Activated CD8-positive, alpha-beta T cell treated with anti-CD3 and anti-CD28 coated beads, Interleukin-2, amount 10 ng/mL, durations not matched to agents 7 days and 5 days (primary cell): ENCODE measurements at places on chromosomes 2 and 18. TPM values are rescaled to one million over a fixed set of nuclear protein-coding genes. Genes with fewer than 3 reads are reported as not detected.

The TTR gene
- not detected for total RNA-seq

The DIPK1C gene
- total RNA-seq, result not detected

The NEU4 gene
- 0.31 TPM for total RNA-seq

The ZNF521 gene
- not detected for total RNA-seq

The LRP2 gene
- total RNA-seq, result 0.03 TPM

The NCOA1 gene
- total RNA-seq, result 14.5 TPM

The ZNF385B gene
- total RNA-seq, result not detected

GRCh38 chr2:156031121-156031520 is 301.4 kb downstream of the NR4A2 start:
- no peak for DNase-seq

GRCh38 chr2:199631129-199631528 is 173.4 kb upstream of the SATB2 start:
- no peak for DNase-seq

- no peak for DNase-seq
Measured at GRCh38 chr2:45469314-45470099, 141.6 kb downstream of the SRBD1 start.

GRCh38 chr2:223501641-223502040 is 100.5 kb downstream of the SCG2 start:
- DNase-seq, result no peak

GRCh38 chr2:99821572-99821971 is 320.8 kb downstream of the AFF3 start:
- no peak for DNase-seq

DNA sequence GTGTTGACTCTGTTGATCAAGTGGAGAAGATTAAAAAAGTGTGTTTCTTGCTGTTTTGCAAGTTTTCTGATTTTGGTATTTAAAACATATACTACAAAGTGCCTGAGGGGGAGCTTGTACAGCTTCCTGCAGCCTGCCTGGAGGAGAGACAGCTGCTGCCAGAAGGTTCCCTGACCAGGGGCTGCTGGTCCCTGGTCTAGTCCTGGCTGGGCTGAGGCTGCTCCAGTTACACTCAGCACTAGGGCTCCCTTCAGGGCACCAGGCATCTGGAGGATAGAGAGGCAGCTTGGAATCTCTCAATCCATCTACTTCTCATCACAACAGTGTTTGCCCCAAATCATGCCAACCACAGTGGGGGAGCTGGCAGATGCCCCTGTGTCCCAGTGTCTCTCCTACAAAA is 4.8 kb downstream of the MC2R start:
- DNase-seq, result no peak

- DNase-seq, result no peak
Measured at GRCh38 chr2:155273323-155273722, 574.8 kb downstream of the KCNJ3 start.

DNA sequence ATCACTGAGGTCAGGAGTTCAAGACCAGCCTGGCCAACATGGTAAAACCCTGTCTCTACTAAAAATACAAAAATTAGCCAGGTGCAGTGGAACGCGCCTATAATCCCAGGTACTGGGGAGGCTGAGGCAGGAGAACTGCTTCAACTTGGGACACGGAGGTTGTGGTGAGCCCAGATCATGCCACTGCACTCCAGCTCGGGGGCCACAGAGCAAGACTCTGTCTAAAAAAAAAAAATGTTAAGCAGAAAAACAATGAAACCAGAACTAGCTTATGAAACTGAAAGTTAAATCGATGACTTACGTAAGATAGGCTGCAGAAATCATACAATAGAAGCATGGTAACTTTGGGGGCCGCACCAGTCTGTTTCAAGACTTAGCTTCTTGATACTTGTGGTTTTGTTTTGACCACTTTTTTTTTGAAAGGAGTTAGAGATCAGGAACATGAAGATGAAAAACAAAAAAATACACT is 6.2 kb upstream of the GPR155 start:
- peak; percentile 88 for DNase-seq

GRCh38 chr2:181675254-181675653 is 5.1 kb downstream of the NEUROD1 start:
- no peak for DNase-seq

DNA sequence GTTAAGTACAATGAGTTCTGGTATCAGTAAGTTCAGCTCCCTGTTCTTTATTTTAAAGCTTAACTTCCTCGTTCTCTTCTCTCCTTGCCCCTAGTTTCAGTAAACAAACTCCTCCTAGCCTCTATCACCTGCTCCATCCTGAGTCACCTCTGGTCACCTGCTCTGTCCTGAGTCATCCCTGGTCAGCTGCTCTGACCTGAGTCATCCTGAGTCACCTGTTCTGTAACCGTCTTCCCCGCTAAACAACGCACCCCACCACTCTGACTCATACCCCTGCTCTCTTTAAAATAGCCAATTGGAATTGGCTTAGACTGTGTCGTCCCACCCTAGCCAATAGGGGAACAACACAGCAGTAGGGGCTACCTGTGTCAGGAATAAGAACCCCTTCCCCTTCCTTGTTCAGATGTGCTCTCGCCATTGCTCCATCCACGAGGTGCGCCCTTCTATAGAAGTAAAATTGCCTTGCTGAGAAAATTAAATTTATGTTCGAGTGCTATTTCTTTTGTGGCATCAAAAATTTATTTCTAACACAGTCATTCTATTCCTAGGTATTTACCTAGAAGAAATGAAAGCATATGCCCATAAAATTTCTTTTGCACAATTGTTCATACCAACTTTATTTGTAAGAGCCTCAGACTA is 24.9 kb upstream of the RMND5A start:
- no peak for DNase-seq

DNA sequence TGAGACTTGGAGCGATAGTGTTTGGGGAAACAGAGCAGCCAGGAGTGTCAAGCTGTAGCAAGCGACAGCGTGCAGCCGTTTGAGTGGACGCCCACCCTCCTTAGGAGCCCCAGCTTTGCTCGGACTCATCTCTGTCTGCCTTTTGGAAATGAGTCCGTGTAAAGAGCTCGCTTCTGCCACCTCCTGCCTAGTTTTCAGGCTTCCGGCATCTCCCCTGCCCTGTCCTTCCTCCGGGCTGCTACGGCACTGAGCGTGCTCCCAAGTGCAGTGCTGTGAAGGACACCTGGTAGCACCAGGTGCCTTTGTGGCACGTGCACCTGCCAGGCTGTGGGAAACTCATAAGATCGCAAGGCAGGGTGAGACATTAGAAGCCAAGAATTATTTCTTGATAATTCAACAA is 117.1 kb downstream of the RNF144A start:
- DNase-seq, result no peak

DNA sequence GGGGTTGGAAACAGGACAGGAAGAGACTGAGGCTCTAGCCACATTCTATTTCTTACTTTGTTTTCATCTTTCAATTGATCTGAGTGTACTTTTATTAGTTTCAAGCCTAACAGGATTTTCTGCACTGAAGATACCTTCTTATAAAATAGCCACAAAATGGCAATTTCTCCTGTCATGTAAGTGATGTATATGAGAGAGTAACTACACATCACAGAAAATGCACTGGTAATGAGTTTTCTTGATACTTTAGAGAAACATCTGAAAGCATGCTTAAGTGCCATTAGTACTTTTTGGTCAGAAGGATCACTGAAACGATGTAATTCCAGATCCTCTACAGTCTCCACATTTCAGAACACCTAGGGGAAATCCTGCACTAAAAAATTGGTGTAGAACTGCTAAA is 104.8 kb downstream of the CABYR start:
- DNase-seq, result no peak

DNA sequence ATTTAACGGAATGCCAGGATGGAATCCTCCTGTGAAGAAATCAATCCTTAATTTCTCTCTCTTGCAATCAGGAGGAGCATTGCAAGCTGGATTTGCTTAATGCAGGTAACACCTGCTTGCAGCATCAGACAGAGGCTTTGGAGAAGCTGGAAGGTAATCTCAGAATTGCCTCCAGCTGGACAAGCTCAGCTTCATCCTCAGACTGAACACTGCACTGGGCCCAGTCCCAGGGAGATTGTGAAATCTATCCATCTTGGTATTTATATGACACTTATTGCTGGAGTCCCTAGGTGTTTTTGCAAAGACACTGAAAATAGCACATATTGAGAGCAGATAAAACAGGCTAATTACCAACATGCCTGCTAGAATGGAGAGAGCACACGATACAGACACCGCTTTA is 179.4 kb upstream of the SESTD1 start:
- DNase-seq, result no peak

GRCh38 chr18:7464245-7464966 is 102.7 kb upstream of the PTPRM start:
- DNase-seq, result no peak

DNA sequence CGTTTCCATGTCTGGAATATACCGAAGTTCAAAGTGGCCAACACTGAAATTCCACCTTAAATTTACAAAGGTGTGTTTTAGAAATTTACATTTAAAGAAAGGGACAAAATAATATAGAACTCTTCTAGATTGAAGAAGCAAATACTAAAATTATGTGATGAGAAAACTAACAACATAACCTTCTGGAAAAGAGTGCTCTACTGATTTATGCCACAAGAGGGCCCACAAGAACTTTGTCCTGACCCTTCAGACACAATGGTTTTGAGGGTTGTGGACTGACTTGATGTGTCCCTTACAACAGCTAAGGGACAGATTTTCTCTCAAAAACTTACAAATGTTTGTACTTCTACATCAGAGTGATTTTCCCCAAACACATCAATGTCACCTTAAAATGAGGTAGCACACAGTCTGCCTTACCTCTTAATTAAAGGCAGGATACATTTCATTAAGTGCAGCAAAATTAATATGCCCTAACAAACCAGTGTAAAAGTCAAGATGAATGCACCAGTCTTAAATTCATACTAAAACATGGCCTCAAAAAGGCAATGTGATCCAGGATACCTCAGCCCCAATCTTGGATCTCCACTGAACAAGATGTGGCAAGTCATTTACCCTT is 36.2 kb downstream of the EIF2AK3 start:
- peak; percentile 65 for DNase-seq

- no peak for DNase-seq
Measured at GRCh38 chr2:120990451-120990871, 254.8 kb downstream of the GLI2 start.

DNA sequence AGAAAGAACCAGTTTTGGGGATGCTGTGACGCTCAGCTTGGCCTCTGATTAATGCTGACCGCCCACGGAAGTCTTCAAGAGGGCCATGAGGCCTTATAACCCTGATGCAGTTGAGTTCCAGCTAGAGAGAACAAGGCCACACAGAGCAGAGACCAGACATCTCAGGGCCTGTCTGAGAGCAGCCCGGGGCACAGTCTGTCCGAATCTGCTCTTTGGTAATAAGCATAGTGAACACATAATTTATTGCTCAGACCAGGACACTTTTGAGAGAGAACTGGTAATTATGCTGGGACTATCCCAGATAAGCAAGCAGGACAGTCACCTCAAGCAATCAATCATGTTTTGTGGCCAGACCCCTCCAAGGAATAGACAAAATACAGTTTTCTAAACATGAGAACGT is 68.5 kb downstream of the STPG4 start:
- no peak for DNase-seq

DNA sequence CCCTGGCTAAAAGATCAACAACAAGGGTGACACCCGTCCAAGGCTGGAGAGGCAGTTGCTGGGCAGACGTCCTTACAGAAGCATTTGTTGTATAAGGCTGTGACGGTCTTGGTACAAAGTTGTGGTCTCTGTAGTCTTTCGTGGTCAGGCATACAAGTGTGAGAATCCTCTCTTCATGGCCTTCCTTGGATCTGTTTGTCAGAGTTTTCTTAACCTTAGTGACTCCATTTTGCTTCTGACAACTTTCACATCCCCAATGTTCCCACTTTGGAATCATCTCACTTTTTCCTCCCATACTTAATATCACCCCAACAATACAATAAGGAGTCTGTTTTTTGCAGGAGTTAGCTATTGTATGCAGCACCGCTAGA is 72.7 kb upstream of the ZCCHC2 start:
- DNase-seq, result no peak

DNA sequence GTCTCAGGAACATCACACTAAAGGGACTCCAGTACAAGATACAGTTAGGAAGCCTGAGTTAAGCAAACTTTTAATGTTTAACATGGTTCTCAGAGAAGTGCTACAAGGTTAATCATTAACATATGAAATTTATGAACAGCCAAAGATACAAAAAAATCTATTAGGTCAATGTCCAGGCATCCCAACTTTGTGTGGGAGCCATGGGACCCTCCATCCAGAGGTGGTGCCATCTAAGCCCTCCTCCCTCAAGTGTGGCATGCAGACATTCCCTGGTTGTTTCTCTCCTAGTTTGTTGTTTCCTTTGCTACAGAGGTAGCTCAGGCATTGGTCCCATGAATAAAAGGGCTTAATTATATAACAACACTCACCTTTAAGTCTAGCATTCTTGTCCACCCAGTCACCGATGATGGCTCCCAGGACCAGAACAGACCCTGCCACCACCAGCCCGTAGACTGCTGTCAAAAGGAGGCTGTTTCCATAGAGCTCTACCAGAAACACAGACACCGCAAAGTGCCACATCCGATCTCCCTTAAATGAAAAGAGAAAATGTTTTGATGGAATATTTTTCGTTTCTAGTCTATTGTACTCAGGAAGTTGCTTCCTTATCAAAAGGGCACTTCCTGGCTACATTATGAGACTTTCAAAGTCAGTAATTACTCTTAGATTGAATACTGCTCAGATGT is 5.7 kb downstream of the SLC40A1 start:
- DNase-seq, result no peak

DNA sequence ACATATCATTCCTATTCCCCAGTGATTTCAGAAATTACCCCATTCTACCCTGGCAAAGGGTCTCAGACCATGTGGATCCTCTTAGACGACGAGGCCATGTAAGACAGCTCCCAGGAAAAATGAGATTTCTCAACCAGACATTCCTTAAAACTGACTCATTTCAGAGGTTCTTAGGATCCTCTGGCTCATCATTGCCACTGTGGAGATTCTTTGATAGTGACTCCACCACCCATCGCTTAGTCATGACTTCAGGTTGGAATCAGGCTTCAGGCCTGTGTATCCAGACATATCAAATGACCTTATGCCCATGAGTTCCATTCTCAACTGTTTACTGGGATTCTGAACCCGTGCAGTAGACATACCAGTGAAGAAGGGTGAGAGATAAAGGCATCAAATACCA is 245.6 kb upstream of the TCF4 start:
- DNase-seq, result no peak

DNA sequence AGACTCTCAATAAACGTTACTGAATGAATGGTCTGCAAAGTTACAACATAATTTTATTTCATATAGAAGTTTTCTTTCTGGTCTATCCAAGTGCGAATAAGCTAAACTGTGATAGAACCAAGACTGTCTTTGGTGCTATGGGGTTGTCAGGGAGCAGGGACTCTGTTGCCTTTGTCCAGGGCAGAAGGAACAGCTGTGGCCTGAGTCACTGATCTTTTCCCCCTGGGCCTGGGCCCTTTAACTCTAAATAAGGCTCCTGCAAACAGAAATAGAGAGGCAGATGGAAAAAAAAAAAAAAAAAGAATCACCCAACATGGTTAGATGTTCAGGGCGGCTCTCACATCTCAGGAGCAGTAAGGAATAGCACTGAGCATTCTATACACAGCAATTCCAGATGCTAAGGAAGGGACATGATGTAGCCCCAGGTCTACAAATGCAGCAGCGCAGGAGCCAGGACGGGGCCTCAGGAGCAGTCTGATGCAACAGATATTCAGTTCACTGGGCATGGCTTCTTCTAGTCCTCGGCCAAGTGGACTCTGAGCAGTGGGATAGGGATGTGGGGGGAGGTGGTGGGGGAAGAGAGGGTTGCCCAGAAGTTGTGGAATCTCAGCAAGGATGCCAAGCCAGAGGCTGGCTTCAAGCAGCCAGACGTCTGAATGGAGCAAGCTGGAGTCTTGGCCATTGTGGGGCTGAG is 247.1 kb upstream of the SIX2 start:
- no peak for DNase-seq
